ENCODE measurements at places on chromosomes 7 and 10.

- no peak for DNase-seq
Measured at GRCh38 chr7:128020159-128020558, 11.1 kb downstream of the LRRC4 start.

DNA sequence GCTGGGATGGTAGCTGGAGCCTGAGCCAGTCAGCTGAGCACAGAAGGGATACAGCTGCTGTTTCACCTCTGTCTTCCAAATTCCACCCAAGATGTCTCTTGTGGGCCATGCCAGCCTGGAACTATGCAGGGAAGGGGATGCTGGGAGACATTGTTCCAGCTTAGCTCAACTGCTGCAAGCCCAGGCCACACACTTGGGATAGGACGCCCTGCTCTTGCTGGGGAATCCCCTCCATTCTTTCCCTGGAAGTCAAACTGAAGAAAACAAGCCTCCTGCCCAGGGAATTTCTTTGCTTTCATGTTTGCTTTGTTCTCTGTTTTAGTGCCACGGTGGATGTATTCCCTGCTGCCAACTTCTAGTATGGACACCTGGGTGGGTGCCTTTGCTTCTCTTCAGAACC lies 55.2 kb upstream of the CDK13 start:
- DNase-seq = no peak

GRCh38 chr10:17427201-17427600 lies 27.2 kb downstream of the ST8SIA6 start:
- DNase-seq = no peak

GRCh38 chr7:66739953-66740301 lies 606 bp upstream of the RABGEF1 start:
- no peak for DNase-seq

DNA sequence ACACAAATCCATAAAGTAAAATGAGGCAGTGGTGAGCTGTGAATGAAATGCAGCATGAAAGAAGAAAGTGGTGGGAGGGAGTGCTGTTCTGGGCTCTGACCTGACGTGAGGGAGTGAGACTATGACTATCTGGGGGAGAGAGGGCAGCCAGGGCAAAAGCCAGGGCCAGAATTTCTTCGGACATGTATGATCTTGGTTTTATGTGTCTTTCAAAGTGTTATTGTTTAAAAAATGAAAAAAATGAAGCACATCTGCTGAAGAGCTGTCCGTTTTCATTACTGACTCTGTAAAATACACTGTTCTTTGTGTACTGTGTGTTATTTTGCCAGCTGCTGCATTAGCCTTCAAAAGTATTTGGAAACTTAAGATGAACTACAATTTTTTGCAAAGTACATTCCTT lies 70.2 kb upstream of the KLF14 start:
- DNase-seq = no peak

- no peak for DNase-seq
Measured at GRCh38 chr10:121409466-121410104, 188.7 kb downstream of the FGFR2 start.

DNA sequence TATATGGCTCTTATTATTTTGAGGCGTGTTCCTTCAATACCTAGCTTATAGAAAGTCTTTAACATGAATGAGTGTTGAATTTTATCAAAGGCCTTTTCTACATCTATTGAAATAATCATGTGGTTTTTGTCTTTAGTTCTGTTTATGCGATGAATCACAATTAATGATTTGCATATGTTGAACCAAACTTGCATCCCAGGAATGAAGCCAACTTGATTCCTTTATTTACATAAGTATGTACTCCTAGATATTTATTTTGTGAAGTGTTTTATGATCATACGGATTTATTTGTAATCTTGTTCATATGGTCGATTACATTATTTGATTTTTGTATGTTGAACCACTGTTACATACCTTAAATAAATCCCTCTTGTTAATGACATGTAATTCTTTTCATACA lies 244.3 kb upstream of the KCND2 start:
- no peak for DNase-seq

DNA sequence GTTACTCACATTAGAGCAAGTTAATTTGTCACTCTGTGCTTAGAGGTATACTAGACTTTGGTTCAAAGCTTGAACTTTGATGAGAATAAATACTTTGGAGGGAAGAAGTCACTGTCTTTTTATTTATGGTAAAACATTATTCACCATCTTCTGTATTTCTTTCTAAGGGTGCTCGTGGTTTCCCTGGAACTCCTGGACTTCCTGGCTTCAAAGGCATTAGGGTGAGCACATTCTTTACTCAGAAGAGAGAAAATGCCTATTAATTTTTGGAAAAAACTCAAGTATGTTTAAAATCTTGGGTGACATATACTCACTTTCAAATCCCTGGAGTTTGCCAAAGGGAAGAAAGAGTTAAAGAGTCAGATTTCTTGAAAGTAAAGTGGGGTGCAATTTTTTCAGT lies 10.8 kb downstream of the COL1A2 start:
- DNase-seq = no peak

All from left cardiac atrium (tissue), 4 donors.